ENCODE measurements at places on chromosomes 3 and 15. TPM values are rescaled to one million over a fixed set of nuclear protein-coding genes. Genes with fewer than 3 reads are reported as not detected.

- no peak for DNase-seq
Observed at GRCh38 chr15:87639305-87640011, 617.1 kb downstream of the NTRK3 start.

- DNase-seq = peak; percentile 23
Observed at GRCh38 chr15:81947548-81947947, 98.3 kb downstream of the MEX3B start.

DNA sequence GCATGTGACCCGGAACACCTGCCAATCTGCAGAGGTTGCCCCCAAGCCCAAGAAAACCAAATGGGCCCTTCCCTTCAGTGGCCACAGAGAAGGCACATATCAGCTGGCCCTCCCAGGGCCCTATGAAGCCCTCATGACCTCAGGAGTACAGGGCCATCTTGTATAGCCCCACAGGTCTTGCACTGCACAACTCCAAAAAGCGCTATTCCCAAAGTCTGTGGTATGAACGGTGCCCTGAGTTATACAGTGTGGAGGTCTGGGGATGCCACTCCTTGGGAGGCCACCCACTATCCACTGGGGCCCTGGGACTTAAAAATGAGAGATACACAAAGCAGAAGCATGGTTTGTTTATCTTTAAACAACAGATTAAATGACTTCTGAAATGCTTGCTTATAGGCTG lies 61.5 kb downstream of the CAPN7 start:
- no peak for DNase-seq

DNA sequence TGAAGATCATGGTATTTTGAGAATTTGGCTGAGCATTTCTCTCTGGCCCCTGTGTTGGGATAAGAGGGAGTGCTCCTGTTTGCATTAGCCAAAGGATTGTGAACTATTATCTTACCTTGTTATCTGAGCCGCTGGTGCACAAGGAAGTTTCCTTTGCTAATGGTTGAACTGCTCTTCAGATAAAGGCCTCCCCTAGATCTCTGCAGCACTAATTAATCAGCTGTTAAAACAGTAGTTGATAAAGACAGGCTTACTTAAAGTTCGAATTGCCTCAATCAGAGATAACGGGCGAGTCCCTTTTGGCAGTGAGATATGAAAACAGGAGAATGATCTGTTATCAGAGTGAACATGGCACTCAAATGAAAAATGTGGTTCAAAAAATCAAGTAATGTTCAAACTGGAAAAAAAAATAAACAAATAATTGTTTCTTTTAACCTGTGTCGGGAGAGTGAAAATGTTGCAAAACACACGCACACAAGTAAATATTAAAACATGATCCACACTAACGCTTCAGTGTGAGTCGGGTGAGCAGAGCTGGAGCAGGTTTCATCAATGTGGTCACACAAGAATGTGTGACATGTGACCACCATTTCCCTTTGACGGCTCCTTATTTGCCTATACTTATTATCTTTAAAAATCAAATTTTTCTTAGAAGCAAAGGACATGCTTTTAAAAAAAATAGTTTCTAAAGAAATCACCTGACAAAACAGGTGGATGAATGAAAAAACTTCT lies 469.1 kb downstream of the SOX2 start:
- DNase-seq = no peak

Gene C15orf61
- 11.6 TPM for total RNA-seq

Gene BFSP2
- total RNA-seq = not detected
